HCT116 (cell line): ENCODE measurements at places on chromosomes 6 and 20.

- no peak for DNase-seq
These were observed 12.6 kb downstream of the RAB22A start for GRCh38 chr20:58322083-58322482.

DNA sequence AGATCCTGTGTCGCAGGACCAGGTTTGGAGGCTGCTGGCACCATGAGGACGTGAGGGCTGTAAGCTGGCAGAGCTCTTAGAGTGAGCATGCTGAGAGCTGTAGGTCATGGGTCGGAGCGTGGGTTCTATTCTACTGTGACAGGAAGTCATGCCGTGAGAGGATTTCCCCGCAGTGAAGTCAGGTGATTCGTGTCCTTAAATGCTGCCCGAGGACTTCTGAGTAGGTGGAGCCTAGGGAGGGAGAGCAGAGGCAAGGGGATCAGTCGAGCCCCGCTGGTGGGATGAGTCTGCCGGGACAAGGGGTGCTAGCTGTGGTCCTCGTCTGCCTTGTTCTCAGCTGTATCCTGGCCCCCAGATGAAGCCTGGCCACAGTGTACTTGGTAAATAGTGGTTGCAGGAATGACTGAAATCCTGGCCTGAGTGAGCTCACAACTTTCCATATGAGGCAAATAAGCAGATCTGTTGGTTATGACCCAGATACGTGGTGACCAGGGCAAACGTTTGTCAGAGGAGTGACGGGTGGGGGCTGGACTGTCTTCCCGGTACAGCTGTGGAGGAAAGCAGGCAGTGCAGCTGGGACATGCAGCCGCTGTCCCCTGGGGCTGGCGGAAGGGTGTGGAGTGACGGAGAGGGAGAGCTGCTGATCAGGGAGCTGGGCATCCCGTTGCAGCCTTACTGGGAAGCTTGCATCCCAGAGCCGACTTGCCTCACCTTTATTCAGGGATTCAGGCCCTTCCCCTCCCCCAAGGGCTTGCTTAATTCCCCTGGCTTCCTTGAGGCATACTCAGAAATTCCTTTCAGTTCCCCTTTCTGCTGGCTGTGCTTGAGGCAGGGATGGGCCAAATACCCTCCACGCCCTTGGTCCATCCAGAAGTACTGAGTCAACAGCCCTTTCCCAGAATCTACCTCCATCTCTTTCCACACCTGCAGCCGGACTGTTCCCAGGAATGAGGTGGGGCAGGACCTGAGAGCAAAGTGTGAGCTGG lies 250.9 kb upstream of the RREB1 start:
- DNase-seq = no peak

DNA sequence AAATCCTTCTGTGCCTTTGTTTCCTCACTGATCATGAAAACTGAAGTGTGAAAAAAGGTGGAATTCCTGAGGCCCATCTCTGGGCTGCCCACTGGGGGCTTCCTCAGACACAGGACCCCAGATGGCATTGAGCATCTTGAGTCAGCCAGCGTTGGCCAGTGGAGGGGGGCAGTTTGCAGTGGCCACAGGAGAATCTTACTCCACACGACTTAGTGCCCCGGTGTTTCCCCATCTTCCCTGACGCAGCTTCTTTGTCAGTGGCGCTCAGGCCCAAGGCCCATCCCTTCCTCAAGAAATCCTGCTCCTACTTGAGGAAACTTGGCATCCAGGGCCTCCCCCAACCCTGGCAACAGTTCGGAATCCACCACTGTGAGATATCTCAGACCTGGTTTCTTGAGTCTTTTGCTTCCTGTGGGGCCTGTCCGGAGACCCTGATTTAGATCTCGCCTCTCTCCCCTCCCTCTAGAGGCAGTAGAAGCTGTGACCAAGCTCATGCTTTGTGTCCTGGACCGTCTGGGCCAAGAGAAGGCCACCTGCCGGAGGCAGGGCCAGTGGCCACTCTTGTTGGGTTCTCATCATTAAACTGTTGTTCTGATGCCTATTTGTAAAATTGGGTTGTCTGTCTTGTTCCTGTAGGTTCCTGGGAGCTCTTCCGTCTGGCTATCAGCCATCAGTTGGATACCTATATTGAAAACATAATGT lies 20.2 kb upstream of the DLGAP4 start:
- DNase-seq = no peak

GRCh38 chr6:144123836-144124235 lies 26.5 kb upstream of the STX11 start:
- no peak for DNase-seq

- DNase-seq = no peak
These were observed 81.8 kb upstream of the AGPAT4 start for GRCh38 chr6:161355696-161356095.

- no peak for DNase-seq
These were observed 58.5 kb upstream of the HIVEP1 start for GRCh38 chr6:11953641-11954040.

- DNase-seq = no peak
These were observed 278.2 kb downstream of the TFAP2A start for GRCh38 chr6:10136636-10137035.

- DNase-seq = peak; percentile 28
These were observed 29.3 kb downstream of the PTPRK start for GRCh38 chr6:128491100-128491581.

GRCh38 chr6:56887086-56887485 lies 67.8 kb upstream of the BEND6 start:
- no peak for DNase-seq

GRCh38 chr6:129032602-129033001 lies 149.7 kb downstream of the LAMA2 start:
- DNase-seq = no peak

- no peak for DNase-seq
These were observed 79.2 kb downstream of the GCLC start for GRCh38 chr6:53465732-53466131.

DNA sequence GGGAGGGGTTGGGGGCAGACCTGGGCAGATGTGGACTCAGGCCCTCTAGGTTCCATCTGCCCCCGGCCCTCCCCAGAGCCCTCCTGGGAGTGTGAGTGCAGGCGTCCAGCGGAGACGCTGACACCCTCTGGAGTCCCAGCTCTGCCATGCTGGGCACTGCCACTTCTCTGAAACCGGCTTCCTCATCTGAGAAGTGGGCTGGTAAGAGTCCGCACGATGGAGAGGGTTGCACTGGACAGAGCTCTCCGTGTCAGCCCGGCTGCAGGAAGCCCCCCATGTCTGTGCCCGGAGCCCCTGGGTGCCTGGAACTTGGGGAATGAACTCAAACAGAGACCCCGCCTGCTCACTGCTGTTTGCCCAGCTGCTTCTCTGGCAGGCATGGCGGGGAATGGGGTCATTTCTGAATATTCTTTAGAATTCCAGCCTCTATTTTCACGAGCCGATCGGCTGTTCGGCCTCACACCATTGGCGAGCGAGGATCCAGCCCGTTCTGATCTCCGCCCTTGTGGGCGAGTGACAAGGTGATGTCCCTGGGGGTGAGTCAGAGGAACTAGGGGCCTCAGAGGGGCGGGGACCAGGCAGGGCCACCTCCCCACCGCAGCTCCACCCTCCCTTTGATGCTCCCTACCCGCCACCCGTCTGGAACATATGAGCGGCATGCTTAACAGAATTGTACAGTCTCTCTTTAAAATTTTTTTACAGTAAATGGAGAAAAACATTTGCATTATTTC lies 47.8 kb upstream of the GATA5 start:
- peak; percentile 49 for DNase-seq

DNA sequence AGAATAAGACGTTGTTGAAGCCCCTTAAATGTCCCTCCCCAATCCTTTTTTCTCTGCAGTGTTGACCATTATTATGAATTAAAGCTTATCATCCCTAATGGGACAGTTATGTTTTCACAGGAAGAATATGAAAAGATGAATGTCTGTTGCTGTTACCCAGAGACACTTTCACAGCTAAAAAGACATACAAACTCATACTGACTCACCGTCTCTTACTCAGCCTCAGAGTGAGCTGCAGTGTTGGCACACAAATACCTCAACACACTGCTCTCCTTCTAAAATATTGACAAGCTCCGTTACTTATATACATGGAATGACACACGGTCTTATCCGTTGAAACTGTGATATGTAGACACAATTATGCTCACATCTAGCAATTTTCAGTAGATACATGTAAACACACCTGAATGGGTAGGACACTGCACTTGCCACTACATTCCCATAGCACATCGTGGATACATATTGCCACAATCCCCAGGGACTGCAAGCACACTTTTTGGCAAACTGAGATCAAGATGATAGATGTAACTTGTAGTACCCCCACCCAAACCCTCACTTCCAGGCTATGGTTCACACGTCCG lies 9.6 kb upstream of the SAPCD1 start:
- DNase-seq = no peak

GRCh38 chr6:143579703-143580102 lies 68.2 kb upstream of the FUCA2 start:
- no peak for DNase-seq

DNA sequence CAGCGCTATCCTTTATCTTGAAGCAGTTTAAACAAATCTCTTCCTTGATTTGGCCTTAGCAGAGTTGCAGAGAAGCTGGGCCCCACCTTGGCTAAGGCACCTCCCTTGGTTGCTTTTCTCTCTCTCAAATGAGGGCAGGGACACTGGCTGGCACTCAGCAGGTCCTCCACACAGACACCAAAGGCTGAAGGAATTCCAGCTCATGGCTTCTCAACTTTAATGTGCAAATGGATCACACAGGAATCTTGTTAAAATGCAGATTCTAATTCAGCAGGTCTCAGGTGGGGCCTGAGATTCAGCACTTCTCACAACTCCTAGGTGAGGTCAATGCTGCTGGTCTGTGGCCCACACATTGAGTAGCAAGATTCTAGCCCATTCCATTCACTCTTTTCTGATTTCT lies 25.7 kb downstream of the RIMS4 start:
- DNase-seq = no peak

- no peak for DNase-seq
These were observed 12.2 kb upstream of the TAAR9 start for GRCh38 chr6:132525866-132526265.

- no peak for DNase-seq
These were observed 27.6 kb upstream of the MRGBP start for GRCh38 chr20:62768551-62769287.

- DNase-seq = no peak
These were observed 565.3 kb downstream of the KIF16B start for GRCh38 chr20:16007962-16008361.

- DNase-seq = no peak
These were observed 8.2 kb downstream of the ELOVL5 start for GRCh38 chr6:53340536-53340935.

GRCh38 chr20:13904766-13905165 lies 85.6 kb downstream of the SEL1L2 start:
- DNase-seq = no peak

DNA sequence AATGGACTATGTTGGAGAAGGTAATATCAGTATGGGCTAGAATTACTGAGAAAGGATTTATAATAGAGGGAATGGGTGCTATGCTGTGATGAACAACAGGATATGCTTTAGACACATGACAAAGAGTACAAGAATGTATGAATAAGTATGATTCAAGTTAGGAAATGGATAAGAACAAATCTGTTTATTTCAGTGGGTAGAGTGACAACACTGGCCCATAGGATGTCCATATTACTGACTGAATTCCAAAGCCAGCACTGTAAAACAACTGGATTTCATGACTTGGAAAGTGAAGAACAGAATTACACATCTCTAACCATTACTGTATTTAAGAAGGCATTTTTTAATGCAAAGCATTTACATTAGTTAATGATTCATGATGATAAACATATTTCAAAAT lies 35.9 kb downstream of the EPM2A start:
- DNase-seq = no peak

- DNase-seq = no peak
These were observed 84.7 kb downstream of the RFPL4B start for GRCh38 chr6:112431803-112432202.

DNA sequence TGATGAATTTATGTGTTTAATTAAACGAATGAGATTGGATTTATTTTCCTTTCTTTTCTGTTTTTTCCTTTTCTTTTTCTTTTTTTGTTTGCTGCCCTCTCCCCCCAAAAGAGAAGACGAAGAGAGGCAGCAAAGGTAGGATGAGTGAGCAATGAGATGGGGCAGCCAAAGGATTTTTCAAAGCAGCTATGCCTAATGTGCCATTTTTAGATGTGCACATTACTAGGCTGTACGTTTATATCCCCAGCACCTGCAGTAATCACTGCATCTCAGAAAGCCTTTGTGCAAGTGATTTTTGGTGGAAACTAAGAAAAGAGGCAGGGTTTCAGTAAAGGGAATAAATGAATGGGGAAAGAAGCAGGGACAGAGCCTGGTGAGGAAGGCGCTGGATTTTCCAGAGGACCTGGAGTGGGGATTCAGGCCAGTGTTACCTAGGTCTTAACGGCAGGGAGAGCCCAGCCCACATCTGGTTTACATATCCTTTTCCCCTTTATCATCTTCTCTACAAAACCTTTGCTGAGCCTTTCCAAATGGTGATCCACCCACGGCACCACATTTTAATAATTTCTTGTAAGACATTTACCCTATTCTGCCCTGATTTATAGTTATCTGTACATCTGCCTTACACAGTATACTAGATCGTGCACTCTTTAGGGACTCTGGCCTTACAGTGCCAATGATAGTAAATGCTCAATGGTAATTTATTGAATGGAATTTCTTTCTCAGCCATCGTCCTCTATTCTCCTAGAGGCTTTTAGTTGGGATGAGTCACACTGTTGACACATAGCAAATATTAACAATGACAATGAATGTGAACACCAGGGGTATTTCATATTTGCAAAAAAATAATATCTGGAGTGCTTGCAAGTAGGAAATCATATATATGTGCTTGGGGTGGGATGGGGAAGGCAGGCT lies 38.3 kb upstream of the ATXN1 start:
- DNase-seq = no peak

DNA sequence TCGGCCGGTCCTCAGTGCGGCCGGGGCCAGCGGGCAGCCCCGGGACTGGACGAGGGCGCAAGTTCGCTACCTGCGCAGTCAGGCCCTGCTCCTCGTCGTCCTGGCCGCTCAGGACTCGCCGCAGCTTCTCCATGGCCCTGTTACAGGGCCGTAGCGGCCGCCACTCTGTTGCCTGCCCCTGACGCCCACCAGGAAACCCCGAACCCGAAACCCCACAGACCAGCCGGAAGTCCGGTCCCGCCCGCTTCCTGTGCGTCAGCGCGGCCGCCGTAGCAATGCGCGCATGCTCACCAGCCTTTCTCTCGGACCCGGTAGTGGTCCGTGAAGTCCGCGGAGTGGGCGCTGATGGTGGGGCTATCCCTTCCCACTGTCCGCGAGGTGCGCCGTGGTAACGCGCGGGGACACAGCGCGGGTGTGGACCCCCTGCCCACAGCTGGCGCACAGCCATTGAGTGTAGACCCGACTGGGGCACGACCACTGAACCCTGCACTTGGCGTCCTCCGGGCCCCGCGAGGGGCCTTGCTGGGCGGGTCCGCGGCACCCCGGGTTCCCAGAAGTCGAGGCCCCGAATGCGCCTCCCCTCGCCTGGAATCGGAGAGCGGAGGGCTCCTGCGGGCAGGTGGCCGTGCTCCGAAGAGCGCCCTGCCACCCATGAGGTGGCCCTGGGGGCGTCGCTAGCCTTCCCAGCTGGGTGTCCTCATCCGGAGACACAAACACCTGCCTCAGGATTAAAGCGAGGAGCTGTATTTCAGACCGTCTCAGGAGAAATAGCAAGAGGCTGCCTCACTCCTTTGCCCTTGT lies at the start of gene SFT2D1:
Gene SFT2D1 (minus strand): TSS at position 197 of the 801 bp plus-strand sequence. CDS start 64 bp downstream, at position 133.
- peak; percentile 36 for DNase-seq

GRCh38 chr20:10558635-10559187 lies 115.1 kb downstream of the JAG1 start:
- no peak for DNase-seq

- DNase-seq = no peak
These were observed 12.0 kb downstream of the PHACTR3 start for GRCh38 chr20:59616306-59616705.

GRCh38 chr20:32158943-32159660 lies 48.4 kb downstream of the PLAGL2 start:
- DNase-seq = no peak
